M059J (cell line): ENCODE measurements at places on chromosomes 12 and 14. TPM values are rescaled to one million over a fixed set of nuclear protein-coding genes. Genes with fewer than 3 reads are reported as not detected.

DNA sequence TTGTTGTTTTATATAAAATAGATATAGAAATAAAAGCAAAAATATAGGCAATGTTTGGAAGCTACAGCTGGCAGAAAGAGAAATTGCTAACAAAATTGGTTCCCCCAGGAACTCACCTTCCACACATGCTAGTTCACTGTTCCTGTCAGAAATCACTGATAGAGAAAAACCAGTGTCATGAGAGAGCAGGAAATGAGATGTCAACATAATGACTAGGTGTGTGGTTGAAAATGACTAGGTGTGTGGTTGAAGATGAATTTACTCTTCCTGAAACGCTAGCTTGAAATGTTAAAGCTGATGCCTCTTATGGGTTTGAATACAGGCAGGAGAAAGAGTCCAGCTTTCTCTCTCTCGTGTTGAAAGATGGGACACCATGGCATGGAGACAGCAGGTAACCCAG, 216.3 kb downstream of the C12orf42 start:
- DNase-seq = no peak

GRCh38 chr14:95533391-95533821, 1.4 kb upstream of the GLRX5 start:
- DNase-seq = peak; percentile 54

Gene ESR2
- total RNA-seq = not detected in 2 replicates

Gene POLE2
- total RNA-seq = 17.4 and 27.8 TPM in 2 replicates

Gene TAS2R7
- not detected in 2 replicates for total RNA-seq

DNA sequence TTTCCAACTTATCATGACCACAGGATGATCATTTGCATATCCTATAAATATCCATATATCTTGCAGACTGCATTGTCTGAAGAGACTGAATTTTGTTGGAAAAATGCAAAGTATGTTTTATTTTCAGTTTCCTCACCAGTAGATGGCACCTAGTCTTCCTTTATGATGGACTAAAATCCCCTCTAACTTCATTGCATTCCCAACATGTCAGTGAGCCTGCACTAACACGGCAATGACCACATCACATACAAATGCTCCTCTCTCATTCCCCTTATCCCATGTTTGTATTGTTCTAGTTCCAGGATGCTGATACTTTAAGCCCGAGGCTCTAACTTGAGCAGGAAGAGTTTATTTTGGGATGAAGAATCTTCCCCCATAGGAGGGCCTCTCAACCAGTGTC, 24.7 kb upstream of the MYBPC1 start:
- peak; percentile 35 for DNase-seq

- DNase-seq = no peak
Measured at GRCh38 chr14:31435276-31435675, 14.9 kb upstream of the HEATR5A start.

DNA sequence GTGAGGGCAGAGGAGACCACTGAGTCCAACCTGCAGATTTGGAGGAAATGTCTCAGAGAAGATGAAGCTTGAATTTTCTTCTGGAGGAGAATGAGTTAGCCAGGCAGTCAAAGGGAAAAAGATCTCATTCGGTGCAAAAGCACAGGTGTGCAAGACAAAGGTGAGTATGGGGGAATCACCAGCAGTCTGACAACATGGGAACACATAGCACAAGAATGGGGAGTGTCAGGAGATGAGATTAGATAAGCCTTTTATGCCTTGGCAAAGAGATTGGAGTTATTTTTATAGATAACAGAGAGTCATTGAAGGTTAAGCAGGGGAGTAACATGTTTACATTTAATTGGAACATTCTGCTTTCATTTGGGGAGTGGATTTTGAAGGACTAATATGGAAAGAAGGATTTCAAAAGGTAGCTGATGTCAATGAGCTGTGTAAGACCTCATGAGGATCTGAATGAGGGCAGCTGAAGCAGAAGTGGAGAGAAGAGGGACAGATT, 171.3 kb upstream of the NTF3 start:
- peak; percentile 11 for DNase-seq
